ENCODE measurements at places on chromosomes 7 and 10. TPM values are rescaled to one million over a fixed set of nuclear protein-coding genes. Genes with fewer than 3 reads are reported as not detected.

The UPK3BL2 gene
- 27.6 TPM for total RNA-seq

DNA sequence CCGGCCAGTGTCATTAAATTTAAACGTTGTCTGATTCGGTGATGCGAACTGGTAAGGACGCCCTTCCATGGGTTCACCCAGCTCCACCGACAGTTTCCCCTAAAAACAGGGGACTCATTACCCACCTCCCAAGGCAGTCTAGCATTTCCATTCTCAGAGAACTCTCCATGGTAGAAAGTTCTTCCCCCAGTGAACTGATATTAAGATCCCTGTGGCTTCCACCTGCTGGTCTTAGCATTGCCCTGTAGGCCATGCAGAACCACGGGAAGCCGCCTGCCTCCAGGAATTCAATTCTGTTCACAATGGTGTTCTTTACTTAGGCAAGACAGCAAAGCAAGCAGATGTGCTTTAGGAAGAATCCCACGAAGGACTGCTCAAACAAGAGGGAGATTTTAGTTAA lies 128.9 kb upstream of the NANOS1 start:
- no peak for DNase-seq

DNA sequence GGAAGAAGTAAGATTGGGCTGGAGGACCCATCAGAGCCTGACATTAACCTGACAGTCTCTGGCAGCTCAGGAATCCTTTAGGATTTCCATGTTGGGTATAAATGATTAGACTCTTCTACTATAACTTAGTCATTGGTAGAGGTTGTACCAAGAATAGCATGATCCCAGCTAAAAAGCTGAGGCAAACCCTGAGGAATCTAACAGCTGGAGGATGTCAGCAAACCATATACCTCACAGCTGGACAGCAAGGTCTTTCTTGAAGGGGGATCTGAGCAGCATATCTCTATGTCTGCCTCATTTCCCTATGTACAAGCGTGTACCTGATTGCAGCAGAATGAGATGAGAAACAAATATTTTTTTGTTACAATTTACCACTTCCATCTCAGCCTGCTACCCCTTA lies 103.2 kb downstream of the NPSR1 start:
- no peak for DNase-seq

DNA sequence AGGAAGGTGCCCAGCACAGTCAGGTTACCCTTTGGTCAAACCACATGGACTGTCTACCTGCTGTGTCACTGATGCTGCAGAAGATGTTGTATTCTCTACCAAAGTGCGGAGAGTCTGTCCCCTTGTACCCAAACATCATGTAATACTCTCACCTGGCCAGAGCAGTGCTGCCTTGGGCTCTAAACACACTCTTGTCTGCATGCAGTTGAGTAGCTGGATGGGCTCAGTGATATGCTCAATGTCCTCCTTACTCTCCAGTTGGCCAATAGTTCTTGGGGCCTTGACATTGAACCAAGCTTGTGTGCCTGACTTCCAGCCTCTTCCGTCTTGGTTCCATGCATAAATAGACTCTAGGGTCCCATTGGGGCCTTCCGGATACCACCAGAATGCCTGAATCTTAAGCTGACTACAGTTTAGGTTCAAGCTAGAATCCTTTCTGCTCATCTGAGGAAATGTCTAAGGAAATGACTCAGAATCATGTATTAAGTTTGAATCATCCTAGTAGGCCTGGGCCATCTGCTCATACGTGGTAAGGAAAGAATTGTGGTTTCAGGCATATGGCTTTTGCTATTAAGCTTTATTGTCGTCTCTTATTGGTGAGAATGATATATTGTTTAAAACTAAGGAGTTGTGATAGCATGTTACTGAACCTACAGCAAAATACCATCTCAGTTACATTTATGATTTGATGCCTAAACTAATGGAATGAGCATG lies 118.0 kb downstream of the OTUD1 start:
- no peak for DNase-seq

DNA sequence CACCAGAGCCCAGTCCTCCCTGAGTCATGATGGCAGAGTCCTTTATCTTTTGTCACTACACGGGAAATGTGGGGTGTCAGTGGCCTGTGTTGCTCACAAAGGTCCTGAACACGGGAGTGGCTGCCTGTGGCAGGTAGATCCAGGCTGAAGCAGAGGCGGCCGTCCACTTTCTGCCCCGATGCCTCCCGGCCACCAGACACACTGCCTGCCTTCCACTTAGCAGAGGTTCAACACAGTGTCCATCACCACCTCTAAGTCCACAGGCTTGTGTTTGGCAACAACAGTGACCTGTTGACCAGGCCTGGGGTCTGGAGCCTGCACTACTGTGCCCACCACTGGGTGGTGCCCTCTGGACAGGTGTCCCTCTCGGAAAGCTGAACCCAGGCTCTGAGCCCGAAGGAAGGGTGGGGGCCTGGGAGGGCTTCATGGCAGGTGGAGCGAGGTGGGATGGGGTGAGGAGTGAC lies 49.9 kb upstream of the CAMK2B start:
- no peak for DNase-seq

- peak; percentile 21 for DNase-seq
Measured at GRCh38 chr10:102268375-102268888, 23.1 kb downstream of the GBF1 start.

The VGF gene
- 0.14 TPM for total RNA-seq

- DNase-seq = no peak
Measured at GRCh38 chr10:118412932-118413331, 70.8 kb upstream of the FAM204A start.

DNA sequence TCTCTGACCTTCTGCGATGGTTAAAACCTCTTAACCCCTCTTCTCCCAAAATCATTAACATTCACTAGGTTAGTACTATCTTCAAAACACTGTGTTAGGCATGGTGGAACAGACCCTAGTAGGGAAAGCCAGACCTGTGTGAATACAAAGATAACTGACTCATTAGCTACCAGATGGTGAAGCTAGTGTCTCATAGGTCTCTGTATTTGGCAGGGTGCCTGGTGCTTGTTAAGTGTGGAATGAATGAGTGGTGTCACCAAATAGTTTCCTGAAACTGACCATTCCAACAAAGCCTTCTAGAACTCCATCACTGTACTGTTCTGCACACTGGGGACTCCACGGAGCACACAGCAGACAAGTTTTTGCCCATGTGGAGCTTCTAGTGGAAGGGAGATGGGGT lies 27.7 kb upstream of the TM9SF3 start:
- DNase-seq = peak; percentile 58

The HOXA4 gene
- 10.3 TPM for total RNA-seq

DNA sequence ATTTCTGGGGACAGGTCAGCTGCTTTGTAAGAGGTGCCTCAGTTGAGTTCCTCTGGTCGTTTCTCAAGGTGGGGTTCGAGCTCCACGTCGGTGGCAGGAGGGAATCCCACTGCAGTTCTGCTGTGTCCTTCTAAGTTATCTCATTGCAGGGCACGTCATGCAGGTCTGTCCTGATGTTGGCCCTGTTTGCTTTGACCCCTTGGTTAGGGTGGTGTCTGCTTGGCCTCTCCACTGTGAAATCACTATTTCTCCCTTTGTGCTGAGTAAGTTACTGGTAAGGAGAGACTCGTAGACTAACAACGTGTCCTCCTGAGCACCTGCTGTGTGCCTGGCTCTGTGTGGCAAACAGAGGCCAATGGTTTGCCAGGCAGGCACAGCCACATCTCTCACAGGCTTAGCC lies 372.9 kb upstream of the ZMIZ1 start:
- DNase-seq = no peak

DNA sequence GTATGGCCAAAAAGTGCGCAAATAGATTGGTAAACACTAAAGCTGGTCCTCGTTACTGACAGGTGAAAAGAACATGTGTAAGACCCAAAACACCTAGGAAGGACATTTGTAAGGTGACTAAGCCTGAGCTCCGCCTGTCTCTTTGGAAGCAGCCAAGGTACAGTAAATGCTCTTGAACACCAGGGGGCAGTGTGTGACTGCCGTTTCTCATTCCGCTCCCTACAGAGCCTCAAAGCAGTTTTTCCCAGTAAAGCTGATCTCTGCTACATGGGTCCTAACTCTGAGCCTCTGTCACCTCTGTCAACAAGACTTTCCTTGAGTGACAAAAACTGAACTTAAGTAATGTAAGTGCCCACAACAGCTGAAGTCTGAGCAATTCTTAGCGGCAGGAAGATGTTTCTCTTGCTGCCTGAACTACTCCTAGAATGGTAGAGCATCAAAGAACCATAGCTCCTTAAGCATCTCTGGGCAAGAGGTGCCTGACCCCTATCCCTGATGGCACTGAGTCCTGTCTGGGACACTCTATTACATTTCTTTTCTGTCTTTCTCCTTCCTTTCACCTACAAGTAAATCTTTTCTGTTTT lies 238.0 kb upstream of the INHBA start:
- peak; percentile 77 for DNase-seq

DNA sequence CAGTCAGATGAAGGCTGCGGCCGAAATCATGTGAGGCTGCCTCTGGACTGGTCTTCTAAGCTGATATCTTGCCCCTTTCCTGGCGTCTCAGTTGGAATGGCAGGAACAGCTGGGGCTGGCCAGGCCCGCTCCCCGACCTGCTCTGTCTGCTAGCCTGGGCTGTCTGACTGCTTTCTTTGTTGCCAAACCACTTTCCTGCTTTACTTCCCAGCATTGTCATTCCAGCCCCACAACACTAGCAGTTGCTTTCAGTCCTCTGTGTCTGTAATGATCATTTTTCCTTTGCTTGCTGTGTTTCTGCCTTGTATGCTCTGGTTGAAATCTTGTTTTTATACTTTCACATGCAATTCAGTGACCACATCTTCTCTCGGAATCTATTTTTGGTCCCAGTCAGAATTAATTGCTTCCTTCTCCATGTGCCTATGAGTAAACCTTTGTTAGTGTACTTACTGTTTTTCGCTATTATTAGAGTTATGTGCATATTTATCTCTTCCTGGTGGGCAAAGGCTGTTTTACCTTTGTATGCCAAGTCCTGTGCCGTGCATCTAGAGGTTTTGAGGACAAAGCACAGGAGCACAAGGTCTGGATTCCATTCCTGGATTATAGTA lies 21.6 kb downstream of the PRPF18 start:
- no peak for DNase-seq

- DNase-seq = peak; percentile 26
Measured at GRCh38 chr10:61588770-61589211, 73.9 kb upstream of the CABCOCO1 start.

GRCh38 chr10:69786791-69787190 lies 14.9 kb upstream of the COL13A1 start:
- DNase-seq = no peak

DNA sequence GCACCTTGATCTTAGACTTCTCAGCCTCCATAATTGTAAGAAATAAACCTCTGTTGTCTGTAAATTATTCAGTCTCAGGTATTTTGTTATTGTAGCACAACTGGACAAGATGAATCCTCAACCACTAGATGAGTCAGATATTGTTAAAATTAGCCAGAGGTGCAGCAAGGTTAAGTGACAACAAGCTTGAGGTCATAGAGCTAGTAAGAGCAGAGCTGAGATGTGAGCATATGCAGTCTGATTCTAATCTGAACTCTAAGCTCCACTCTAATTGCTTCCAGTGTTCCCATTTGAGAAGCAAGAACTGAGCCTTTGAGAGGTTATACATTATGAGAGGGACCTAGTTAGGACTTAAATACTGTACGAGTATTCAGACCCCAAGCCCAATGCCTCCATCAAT lies 93.1 kb downstream of the FZD1 start:
- DNase-seq = no peak

DNA sequence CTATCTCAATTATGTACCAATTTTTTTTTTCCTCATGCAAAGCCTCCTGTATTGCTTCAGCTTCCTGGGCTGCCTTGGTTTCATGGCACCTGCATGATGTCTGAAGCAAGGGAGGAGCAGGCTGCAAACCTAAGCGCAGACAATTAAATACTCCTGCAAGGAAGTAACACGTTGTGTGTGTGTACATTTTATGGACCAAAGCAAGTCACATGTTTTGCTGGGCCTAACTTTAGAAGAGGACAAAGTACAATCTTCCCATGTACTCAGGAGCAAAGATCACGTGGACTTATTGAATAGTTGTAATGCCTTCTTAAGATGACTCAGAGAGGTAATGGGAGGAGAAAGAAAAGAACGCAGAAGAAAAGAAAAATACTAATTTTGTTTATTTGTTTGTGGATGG lies 944.0 kb upstream of the C7orf33 start:
- DNase-seq = no peak

The SH2B2 gene
- total RNA-seq = 16.5 TPM

- no peak for DNase-seq
Measured at GRCh38 chr7:21131897-21132296, 296.0 kb upstream of the SP4 start.

DNA sequence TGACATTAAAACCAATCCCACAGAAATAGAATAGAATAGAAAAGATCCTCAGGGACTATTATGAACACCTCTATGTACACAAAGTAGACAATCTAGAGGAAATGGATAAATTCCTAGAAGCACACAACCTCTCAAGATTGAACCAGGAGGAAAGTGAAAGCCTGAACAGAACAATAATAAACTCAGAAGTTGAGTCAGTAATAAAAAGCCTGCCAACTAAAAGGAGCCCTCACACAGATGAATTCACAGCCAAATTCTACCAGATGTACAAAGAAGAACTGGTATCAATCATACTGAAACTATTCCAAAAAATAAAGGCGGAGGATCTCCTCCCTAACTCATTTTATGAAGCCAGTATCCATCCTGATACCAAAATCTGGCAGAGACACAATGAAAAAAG lies 220.3 kb upstream of the HPS1 start:
- no peak for DNase-seq

GRCh38 chr10:26481914-26482550 lies 43.9 kb downstream of the APBB1IP start:
- no peak for DNase-seq

DNA sequence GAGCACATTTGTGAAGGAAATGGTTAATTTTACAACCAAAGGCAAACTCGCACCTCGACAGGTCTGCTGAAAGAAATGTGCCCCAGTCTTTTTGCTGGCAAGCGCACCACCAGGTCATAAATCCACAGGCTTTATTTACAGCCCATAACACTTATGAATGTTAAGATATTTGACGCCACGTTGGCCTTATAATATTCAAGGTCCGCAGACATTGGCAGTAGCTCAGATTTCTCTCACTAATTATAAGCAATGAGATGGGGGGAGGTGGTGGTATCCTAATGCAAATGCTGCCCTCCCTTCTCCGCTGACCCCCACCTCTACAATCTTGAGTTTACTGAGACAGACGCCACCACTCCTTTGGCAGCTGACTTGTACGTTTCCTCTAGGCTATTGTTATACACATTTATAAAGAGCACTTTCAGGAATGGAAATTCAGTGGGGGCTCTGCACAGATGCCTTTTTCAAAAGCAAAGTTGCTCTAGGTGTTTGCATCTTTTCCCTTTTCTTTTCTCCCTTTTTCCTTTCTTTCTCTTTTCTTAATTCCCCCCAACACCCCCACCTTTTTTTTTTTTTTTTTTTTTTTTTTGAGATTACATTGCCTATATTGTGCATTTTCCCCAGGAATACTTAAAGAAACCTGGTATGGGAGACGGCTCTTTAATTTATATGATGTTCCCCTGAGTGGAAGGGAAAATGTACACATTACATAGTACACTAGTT lies 6.7 kb downstream of the TCF7L2 start:
- DNase-seq = peak; percentile 67

The PNLIP gene
- not detected for total RNA-seq

The SUN3 gene
- not detected for total RNA-seq

DNA sequence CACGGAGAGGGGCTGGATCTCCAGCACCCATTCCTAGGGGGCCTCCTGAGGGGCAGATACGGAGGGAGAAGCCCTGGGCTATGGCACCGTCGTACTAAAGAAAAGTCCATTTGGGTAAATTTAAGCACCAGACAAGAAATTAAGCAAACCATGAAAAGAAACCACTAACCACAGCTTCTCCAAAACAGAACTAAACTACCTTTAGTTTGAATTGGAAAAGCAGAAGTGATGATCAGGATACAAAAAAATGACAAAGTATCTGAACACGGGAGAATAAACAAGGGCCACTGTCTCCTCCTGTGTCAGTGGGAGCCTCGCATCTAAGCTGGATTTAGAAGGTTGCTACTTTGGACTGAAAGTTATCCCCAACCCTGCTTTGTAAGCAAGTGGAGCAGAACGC lies 69.1 kb downstream of the DIP2C start:
- no peak for DNase-seq
